ENCODE measurements at places on chromosomes 6 and 20. TPM values are rescaled to one million over a fixed set of nuclear protein-coding genes. Genes with fewer than 3 reads are reported as not detected.

DNA sequence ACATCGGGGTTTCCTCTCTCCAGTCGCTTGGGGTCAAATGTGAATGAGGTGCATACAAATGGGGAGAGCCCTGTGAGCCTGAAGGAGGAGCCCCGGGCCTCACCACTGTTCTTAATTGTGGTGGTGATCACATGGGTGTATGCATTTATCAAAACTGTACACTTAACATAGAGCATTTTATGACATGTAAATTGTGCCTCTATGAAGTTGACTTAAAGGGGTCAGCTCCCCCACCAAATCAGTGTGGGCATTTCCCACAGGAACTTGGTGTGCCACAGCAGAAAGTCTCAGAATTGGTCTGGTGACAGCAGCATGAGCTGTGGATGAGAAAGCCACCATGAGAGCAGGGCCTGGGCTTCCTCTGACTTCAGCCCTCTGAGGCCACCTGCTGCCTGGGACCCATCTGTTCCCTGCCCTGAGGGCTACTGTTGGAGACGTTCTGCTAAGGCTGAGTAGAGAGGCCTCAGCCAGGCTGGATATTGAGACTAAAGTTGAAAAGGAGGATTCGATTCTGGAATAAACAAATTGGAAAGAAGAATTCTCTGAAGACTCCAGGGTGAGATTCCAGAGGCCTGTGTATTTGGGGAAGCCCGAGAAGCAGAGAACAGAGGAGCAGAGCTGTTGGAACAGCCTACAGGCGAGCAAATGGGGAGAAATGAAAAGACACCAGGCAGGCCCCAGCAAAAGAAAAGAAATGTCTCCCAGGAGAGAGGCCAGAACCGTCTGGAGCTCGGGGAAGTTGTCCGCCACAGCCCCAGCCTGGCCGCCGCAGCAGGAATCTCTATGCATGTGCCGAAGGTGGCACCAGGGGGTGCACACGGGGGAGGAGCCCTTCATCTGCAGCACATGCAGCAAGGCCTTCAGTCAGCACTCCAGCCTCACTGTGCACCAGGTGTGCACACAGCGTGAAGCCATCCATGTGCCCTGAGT lies 37.6 kb upstream of the XRN2 start:
- H3K27ac ChIP-seq = no peak overlapping the region
- H3K4me1 ChIP-seq = no peaks in the 10 kb centered on the region
- H3K36me3 ChIP-seq = no peaks in the 10 kb centered on the region
- no peak for DNase-seq
- no peak overlapping the region for H3K4me3 ChIP-seq

DNA sequence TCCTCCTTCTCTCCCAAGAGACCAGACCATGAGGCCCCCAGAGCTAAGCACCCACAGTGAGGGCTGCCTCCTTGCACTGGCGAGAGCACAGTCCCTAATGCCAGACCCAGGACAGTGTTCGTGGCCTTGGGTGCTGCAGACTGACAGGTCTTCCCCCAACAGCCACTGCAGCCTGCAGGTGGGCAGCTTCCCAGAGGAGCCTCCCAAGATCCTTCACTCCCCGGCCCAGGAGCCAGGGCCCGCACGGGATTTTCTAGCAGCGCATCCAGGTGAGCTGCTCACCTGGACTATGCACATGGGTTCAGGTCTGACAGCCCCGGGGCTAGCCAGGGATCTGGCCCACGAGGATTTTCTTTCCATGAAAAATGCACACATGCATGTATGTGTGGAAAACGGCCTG lies 41.7 kb downstream of the SUMO4 start:
- DNase-seq = no peak
- H3K27ac ChIP-seq = no peak overlapping the region
- H3K36me3 ChIP-seq = peaks cover 7% of the 10 kb centered on the region
- H3K4me3 ChIP-seq = no peak overlapping the region

DNA sequence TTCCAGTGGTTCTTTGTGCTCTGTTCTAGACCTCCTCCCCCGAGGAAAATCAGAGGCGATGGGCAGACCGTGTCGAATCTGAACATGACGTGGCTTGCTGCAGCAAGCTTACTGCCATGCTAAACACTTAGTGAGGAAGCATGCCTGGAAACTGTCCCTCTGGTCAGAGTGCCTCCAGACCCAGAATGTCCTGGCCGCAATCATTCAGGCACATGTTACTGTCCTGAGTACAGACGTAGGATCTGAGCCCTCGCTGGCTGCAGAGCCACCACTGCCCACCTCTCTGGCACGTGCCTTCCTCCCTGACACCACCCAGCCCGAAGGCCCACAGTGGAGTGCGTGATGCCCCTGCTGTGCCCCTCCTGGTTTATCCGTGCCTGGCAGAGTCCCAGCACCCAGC lies 163.6 kb downstream of the SYNDIG1 start:
- no peak for DNase-seq
- no peaks in the 10 kb centered on the region for H3K27me3 ChIP-seq
- no peak overlapping the region for H3K27ac ChIP-seq
- no peak overlapping the region for H3K4me3 ChIP-seq
- H3K4me1 ChIP-seq = peaks cover 7% of the 10 kb centered on the region
- H3K36me3 ChIP-seq = no peaks in the 10 kb centered on the region

DNA sequence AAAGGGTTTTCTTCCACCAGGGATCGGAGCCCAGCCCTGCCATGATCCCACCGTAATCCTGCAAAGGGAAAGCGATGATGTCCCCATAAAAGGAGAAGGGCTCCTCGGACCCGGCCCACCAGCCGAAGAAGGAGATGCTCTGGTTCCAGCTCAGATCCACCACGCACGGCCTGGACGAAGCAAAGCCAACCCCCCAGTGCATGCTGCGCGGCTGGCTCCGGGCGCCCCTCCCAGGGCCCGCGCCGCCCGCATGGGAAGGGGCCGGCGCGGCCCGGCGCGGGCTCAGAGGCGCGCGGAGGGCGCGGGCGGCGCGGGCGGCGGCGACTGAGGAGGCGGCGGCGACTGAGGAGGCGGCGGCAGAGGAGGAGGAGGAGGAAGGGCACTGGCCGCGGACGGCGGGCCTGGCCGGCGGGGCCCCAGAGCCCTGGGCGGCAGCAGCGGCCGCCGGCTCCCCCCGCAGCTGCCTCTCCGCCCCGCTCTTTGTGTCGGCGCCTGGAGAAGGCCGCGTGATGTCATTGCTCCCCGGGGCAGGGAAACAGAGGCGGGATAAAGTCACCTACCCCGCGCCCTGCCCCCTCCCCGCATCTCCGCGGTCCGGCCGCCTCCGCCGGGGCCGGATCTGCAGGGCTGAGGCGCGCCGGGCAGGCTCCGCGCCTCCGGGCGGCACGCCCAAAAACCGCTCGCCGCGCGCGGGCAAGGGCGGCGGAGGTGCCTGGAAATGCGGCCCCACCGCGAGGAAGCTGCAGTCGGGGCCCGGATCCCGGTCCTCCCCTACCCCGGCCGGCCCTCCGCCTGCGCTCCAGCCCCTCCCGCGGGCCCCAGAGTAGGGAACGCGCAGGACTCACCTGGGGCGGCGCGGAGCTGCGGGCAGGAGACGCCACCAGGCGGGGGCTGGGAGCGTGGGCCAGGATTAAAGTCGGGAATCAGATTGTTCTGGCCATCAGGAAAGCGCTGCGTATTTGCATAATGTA lies at the start of gene FAXC:
FAXC (minus strand) TSS at position 504 of the 971 bp plus-strand sequence; CDS start at position 202, 302 bp downstream.
- peaks cover 48% of the 10 kb centered on the region for H3K27me3 ChIP-seq
- no peaks in the 10 kb centered on the region for H3K36me3 ChIP-seq
- H3K4me3 ChIP-seq = peak within 1 kb of the TSS; percentile 38

- no peak overlapping the region for H3K27ac ChIP-seq
- no peaks in the 10 kb centered on the region for H3K27me3 ChIP-seq
- no peak for DNase-seq
- no peaks in the 10 kb centered on the region for H3K4me1 ChIP-seq
Measured at GRCh38 chr20:61875221-61875885, 190.3 kb downstream of the TAF4 start.

The ID1 gene
- 0.60 TPM for total RNA-seq

All from activated B cell treated with CpG ODN at 0.5 μM for 24 hours (primary cell).